ENCODE measurements at places on chromosomes 4 and X. TPM values are rescaled to one million over a fixed set of nuclear protein-coding genes. Genes with fewer than 3 reads are reported as not detected.
A peak's percentile ranks its signal among the peaks of the same experiment; 100 is the strongest.

The BST1 gene
- total RNA-seq = 0.48 TPM

The GAGE12H gene
- total RNA-seq = not detected

The RBMX2 gene
- total RNA-seq = 22.1 TPM

The DIPK2B gene
- not detected for total RNA-seq

The SLC7A11 gene
- total RNA-seq = 19.8 TPM

The ZCCHC18 gene
- 1.8 TPM for total RNA-seq

DNA sequence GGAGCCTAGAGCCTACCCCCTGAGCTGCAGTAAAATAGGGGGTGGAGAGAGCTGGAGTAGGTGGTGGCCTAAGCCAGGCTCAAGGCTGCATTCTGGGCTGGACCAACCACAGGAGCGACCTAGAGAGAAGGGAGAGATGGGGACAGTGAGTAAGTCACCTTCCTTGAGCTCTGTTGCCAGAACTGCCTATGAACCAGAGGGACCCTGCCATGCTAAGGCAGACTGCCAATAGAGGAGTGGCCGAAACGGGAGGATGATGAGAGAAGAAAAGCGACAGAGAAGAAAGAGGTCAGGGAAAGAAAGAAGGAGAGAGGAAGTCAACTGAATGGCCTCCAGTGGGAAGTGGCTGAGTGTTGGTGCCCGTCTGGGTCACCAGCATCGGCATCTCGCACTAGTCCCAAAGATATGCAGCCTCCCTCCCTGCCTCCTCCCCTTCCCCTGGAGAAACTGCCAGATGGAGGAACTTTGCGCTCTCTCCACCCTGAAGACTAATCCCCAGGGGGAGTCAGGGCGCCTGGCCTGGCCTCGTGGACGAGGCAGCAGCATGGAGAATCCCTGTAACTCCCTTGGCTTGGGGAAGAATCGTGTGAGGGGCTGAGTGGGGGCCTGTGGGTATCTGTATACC lies 28.8 kb downstream of the ELF4 start:
- no peak overlapping the region for H3K4me3 ChIP-seq
- no peak for DNase-seq
- H3K36me3 ChIP-seq = no peaks in the 10 kb centered on the region

DNA sequence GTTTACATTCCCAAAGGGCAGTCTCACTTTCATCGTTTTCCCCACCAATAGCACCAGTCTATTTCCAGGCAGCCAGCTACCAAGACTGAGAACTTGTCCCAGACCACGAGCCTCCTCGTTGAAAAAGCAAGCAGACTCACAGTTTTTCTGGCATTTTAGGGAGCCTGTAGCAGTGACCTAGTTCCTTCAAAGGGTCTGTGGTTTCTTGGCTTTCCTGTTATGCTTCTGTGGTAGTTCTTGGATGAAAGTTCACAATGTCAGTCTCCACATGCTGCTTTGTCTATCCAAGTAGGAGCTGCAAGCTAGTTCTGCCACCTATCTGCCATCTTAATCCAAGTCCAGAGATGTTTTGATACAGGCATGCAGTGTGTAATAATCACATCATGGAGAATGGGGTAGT lies 151.6 kb upstream of the ZC4H2 start:
- DNase-seq = no peak
- no peaks in the 10 kb centered on the region for H3K4me1 ChIP-seq
- no peak overlapping the region for H3K27ac ChIP-seq
- H3K4me3 ChIP-seq = no peak overlapping the region
- H3K36me3 ChIP-seq = peaks cover 34% of the 10 kb centered on the region

DNA sequence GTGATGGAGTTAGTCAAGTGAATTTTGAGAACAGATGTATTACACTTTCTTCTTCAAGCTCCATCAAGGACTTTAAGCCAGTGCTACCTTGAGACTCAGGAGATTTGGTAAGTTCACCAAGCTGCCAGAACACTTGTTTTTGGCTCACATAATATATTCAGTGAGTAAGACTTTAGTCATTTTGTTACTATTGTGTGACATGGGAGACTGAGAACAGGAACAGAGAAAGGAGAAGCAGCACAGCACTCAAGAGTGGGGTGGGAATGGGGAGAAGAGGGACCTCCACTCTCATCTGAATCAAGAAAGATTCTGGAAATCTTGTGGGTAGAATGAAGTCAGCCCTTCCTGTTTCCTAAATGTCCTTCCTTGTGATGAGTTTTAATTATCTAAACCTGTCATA lies 87.3 kb upstream of the TET2 start:
- no peaks in the 10 kb centered on the region for H3K27me3 ChIP-seq
- no peaks in the 10 kb centered on the region for H3K36me3 ChIP-seq
- peaks cover 3% of the 10 kb centered on the region for H3K4me1 ChIP-seq
- no peak overlapping the region for H3K4me3 ChIP-seq
- no peak overlapping the region for H3K27ac ChIP-seq

- no peak for DNase-seq
- H3K4me3 ChIP-seq = no peak overlapping the region
- no peak overlapping the region for H3K27ac ChIP-seq
- H3K36me3 ChIP-seq = no peaks in the 10 kb centered on the region
- H3K27me3 ChIP-seq = no peaks in the 10 kb centered on the region
These were observed 251.5 kb downstream of the RASL11B start for GRCh38 chr4:53113431-53114225.

- no peak overlapping the region for H3K27ac ChIP-seq
- H3K36me3 ChIP-seq = peaks cover 7% of the 10 kb centered on the region
These were observed 102.3 kb upstream of the GRIA3 start for GRCh38 chrX:123081776-123082175.

- no peaks in the 10 kb centered on the region for H3K27me3 ChIP-seq
These were observed 40.4 kb upstream of the PDHA1 start for GRCh38 chrX:19303256-19303880.

GRCh38 chrX:148774276-148774675 lies 273.9 kb downstream of the AFF2 start:
- peaks cover 22% of the 10 kb centered on the region for H3K36me3 ChIP-seq
- no peak for DNase-seq
- H3K4me3 ChIP-seq = no peak overlapping the region
- H3K4me1 ChIP-seq = no peaks in the 10 kb centered on the region
- no peaks in the 10 kb centered on the region for H3K27me3 ChIP-seq
- no peak overlapping the region for H3K27ac ChIP-seq

GRCh38 chrX:64885850-64886249 lies 90.4 kb downstream of the ZC4H2 start:
- no peak overlapping the region for H3K4me3 ChIP-seq
- peak; percentile 41 for DNase-seq
- no peak overlapping the region for H3K27ac ChIP-seq
- H3K4me1 ChIP-seq = no peaks in the 10 kb centered on the region
